ENCODE measurements at places on chromosomes 5 and 9.

- DNase-seq, result no peak
Observed at GRCh38 chr5:97480313-97480712, 297.3 kb upstream of the RIOK2 start.

GRCh38 chr5:17713301-17713700 lies 79.0 kb downstream of the TAF11L14 start:
- no peak for DNase-seq

GRCh38 chr5:168059131-168059530 lies 232.3 kb upstream of the WWC1 start:
- no peak for DNase-seq

GRCh38 chr9:72022841-72023240 lies 37.6 kb downstream of the C9orf57 start:
- DNase-seq, result no peak

GRCh38 chr9:37342895-37343294 lies 79.6 kb upstream of the GRHPR start:
- no peak for DNase-seq

- no peak for DNase-seq
Observed at GRCh38 chr9:78539188-78539587, 242.3 kb downstream of the PSAT1 start.

DNA sequence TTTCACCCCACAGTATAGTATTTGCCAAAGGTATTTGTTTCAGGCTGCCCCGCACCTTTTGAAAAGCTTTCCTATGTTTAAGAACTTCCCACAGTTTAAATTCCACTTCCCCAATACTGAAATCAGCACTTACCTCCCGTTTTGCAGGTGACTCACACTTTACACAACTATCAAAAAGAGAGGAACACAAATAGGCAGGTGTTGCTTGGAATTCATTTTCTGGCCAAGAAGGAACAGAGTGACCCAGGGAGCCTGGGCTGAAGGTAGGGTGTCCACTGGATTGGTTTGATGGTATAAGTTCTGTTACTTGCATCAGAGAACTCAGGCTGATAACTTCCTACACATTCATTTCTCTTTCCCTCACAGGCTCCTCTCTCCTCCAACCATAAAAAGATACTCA lies 60.1 kb upstream of the SLC30A5 start:
- no peak for DNase-seq

DNA sequence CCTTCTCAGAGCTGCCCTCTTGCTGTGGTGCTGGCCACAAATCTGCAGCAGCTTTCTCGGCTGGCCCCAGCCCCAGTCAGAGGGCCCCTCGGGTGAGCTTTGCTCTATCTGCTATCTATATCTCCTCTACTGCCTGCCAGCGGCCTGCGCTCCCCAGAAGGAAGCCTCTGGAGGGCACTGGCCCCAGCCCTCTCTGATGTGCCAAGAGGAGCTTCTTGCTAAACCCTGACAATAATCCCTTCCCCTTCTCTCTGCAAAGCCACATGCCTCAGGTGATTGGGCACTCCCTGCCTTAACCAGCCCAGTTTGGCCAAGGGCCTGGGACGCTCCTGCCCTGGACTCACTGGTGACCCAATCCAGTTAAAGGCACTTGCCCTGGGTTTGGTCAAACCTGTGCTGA lies 42.7 kb downstream of the CAMK2A start:
- no peak for DNase-seq

GRCh38 chr9:94792511-94792910 lies 66.0 kb downstream of the AOPEP start:
- no peak for DNase-seq

DNA sequence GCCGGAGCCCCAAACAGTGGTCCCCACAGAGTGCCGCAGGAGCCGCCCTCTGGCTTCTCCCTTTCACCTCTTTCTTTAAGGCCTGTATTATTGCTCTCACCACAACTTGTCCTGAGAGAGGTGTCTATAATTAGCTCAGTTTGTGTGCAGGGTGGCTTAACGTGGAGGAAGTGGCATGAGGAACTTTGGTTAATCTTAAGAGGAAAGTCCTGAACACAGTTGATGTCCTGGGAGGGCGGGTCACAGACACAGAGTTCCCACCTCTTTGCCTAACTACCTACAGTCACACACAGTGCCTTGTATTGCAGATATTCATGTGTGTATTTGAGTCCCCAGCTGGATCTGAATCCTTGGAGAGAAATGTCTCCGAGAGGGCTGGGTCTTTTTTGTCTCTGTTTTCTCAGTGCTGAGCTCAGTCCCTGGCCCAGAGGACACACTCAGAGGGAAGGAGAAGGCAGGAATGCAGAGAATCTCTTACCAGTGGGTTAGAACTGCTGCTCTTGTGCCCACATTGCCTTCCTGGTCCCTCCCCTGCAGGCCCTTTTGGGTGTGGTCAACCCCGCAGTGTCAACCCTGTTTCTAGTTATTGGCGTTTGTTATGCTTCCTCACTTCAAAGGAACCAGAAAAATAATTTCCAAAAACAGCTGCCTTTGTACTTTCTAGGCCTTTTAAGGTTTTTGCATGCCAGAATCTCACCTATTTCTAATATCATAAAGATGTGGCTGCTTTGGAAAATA lies 392.5 kb downstream of the KDM4C start:
- no peak for DNase-seq

- DNase-seq, result no peak
Observed at GRCh38 chr5:131615957-131616356, 19.1 kb downstream of the RAPGEF6 start.

DNA sequence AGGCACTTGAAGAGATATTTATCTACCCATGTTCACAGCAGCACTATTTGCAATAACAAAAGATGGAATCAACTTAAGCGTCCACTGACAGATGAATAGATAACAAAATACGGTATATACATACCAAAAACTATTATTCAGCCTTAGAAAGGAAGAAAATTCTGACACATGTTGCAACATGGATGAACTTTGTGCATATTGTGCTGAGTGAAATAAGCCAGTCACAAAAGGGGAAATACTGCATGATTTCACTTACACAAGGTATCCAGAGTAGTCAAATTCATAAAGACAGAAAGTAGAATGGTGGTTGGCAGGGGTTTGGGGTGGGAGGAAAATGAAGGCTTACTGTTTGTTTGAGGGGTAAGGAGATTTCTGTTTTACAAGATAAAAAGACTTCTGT lies 66.0 kb downstream of the FBN2 start:
- no peak for DNase-seq

- no peak for DNase-seq
Observed at GRCh38 chr5:77777281-77777892, 1.2 kb upstream of the TBCA start.

- DNase-seq, result no peak
Observed at GRCh38 chr5:180343831-180344695, 9.1 kb downstream of the GFPT2 start.

GRCh38 chr9:124562328-124562727 lies 55.1 kb upstream of the NR5A1 start:
- no peak for DNase-seq

GRCh38 chr9:35311891-35312639 lies 150.3 kb downstream of the UNC13B start:
- no peak for DNase-seq

GRCh38 chr5:38443390-38443789 lies 113.1 kb downstream of the LIFR start:
- no peak for DNase-seq

DNA sequence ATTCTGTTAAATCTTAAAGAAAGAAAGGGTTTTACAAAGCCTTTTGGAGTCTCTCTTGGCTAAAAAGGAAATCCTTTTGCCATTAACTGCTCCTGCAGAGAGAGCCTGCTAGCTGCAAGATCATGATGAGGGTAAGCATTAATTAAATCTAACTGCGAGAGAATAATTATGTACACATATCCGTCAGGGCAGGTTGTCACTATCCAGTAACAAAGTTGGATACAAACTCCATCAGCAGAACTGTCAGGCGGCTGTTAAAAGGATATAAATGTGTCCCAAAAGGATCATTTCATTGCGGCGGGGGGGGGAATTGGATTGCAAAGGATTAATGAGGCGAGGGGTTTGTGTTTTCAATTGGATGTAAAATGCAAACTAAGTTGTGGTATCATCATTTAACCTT lies 289.3 kb downstream of the ASTN2 start:
- DNase-seq, result no peak

DNA sequence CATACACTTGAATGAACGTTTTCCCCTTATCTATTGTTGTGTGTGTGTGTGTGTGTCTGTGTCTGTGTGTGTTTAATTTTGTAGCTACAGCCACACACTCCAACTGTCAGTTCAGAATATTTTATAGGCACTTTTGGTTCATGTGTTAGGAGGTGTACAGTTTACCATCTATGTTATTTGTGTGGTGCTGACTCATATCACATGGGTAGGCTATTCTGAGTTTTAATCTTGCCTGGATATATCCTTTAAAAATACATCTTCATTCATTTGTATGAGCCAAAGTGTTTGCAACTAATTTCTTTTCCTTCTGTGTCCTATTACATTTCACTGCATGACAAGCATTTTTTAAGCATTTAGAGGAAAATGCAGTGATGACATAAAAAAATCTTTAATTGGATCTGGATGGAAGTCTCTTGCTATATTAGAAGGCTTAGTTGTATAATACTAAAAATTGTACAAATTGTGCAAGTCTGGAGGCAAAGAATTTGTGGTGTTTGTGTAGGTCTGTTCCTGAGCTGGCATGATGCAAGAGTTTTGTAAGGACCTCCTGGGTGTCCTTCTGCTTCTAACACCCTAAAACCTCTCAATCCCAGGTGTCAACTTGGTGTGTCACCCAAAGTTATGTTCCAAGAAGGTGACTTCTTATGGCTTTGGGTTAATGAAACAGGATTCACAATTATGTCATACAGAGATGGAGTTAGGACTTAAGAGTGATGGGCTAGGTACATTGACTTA lies 52.4 kb upstream of the HMHB1 start:
- no peak for DNase-seq

Data from SHP77 treated with DMSO at 0.1 percent for 48 hours (cell line).